Right lobe of liver (tissue), 6 donors: ENCODE measurements at places on chromosomes 5 and 9. TPM values are rescaled to one million over a fixed set of nuclear protein-coding genes. Genes with fewer than 3 reads are reported as not detected.

GDNF gene
- 0.47 TPM for total RNA-seq

RBM27 gene
- total RNA-seq, result 11.3 TPM

HINT2 gene
- total RNA-seq, result 86.3 TPM

MELK gene
- total RNA-seq, result 0.88 TPM

ZFYVE16 gene
- total RNA-seq, result 9.3 TPM

ENDOG gene
- 22.4 TPM for total RNA-seq

SOHLH1 gene
- total RNA-seq, result not detected

RNF14 gene
- total RNA-seq, result 40.6 TPM

PROB1 gene
- 0.44 TPM for total RNA-seq

RIGI gene
- total RNA-seq, result 4.9 TPM

SMU1 gene
- total RNA-seq, result 9.1 TPM

PCDHA5 gene
- not detected for total RNA-seq

SLC9A3 gene
- 0.42 TPM for total RNA-seq

IL13 gene
- not detected for total RNA-seq

PRDM9 gene
- total RNA-seq, result not detected

TLE1 gene
- 58.6 TPM for total RNA-seq

OR1Q1 gene
- not detected for total RNA-seq

MCTP1 gene
- 5.9 TPM for total RNA-seq

PPIP5K2 gene
- total RNA-seq, result 30.6 TPM

ANXA6 gene
- total RNA-seq, result 187 TPM

CA9 gene
- total RNA-seq, result 0.83 TPM

TAF11L10 gene
- total RNA-seq, result not detected

GNA14 gene
- total RNA-seq, result 4.2 TPM

FGF10 gene
- not detected for total RNA-seq

IGIP gene
- 6.2 TPM for total RNA-seq

DMGDH gene
- total RNA-seq, result 100.0 TPM

LCN9 gene
- not detected for total RNA-seq

ITGA2 gene
- total RNA-seq, result 0.34 TPM

GIN1 gene
- 5.2 TPM for total RNA-seq

NEUROG1 gene
- not detected for total RNA-seq

IL9 gene
- not detected for total RNA-seq

CAMK2A gene
- total RNA-seq, result not detected

PHF24 gene
- not detected for total RNA-seq

PCDHGA1 gene
- total RNA-seq, result 0.18 TPM

FOXD4L5 gene
- total RNA-seq, result 0.13 TPM

FBN2 gene
- total RNA-seq, result 0.19 TPM

NME5 gene
- 0.29 TPM for total RNA-seq

SELENOP gene
- 1,946 TPM for total RNA-seq

TRAF1 gene
- 2.4 TPM for total RNA-seq

C9 gene
- 1,513 TPM for total RNA-seq

SLCO6A1 gene
- not detected for total RNA-seq

LPAR1 gene
- 0.66 TPM for total RNA-seq

SHISAL2B gene
- not detected for total RNA-seq

CCIN gene
- total RNA-seq, result not detected

SHC3 gene
- total RNA-seq, result 0.35 TPM

TUSC1 gene
- 7.6 TPM for total RNA-seq

CENPP gene
- total RNA-seq, result 1.9 TPM

GARNL3 gene
- 9.7 TPM for total RNA-seq

SOX30 gene
- not detected for total RNA-seq

OBP2B gene
- total RNA-seq, result not detected

PCYOX1L gene
- total RNA-seq, result 0.43 TPM

NMUR2 gene
- not detected for total RNA-seq

SLC34A1 gene
- 5.3 TPM for total RNA-seq

TXNDC8 gene
- not detected for total RNA-seq

NIPAL4 gene
- not detected for total RNA-seq

SAXO1 gene
- not detected for total RNA-seq

OMD gene
- total RNA-seq, result 0.15 TPM

PCDHGC3 gene
- total RNA-seq, result 6.9 TPM
